ENCODE measurements at places on chromosomes 1 and 21.

DNA sequence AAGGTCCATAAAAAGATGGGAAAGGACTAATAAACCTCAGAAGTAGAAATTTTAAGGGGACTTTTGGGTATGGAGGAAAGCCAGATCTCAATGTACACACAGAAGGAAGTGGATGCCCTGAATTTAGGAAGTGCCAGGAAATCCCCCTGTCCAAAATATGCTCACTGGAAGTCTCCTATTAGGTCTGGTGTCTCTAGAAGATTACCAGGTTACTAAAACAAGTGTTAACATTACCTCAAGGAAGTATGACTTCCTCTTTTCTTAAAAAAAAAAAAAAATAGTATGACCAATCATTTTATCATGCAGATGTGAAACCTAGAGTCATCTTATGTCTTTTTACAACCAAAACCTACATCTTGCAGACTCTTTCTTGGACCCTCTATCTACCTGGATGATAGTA lies 30.7 kb downstream of the CD58 start:
- no peak for DNase-seq

DNA sequence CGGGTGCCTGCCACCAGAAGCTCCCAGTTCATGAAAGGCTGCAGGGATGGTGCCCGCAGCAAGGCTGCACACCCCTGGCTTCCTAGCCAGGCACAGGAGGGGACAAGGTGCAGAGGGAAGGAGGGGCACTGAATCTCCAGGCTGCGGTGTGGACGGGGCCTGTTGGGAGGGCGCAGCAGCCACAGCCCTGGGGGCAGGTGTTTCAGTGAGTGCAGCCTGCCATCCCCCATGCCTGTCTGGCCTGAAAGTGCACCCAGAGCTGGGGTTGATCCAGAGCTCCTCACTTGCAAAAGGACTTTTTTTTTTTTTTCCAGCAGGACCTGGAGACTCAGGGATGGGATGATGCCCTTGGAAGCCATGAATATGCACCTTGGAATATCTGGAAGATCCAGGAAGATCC lies 153.7 kb upstream of the C1orf174 start:
- no peak for DNase-seq

DNA sequence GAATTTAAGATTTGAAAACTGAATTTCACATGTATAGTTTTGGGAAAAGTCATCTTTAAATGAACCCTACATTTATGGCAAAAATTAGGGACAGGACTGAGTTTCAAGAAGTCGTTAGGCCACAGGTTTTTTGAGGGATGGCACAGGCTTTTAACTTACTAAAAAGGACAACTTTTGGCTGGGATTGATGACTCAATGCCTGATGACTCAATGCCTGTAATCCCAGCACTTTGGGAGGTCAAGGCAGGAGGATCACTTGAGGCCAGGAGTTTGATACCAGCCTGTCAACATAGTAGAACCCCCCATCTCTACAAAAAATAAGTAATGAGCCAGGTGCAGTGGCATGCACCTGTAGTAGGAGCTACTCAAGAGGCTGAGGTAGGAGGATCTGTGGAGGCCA lies 15.9 kb downstream of the UCK2 start:
- DNase-seq: no peak

GRCh38 chr1:16988210-16988609 lies 7.8 kb upstream of the MFAP2 start:
- no peak for DNase-seq

- DNase-seq: no peak
Observed at GRCh38 chr21:37970548-37970947, 54.3 kb upstream of the KCNJ6 start.

DNA sequence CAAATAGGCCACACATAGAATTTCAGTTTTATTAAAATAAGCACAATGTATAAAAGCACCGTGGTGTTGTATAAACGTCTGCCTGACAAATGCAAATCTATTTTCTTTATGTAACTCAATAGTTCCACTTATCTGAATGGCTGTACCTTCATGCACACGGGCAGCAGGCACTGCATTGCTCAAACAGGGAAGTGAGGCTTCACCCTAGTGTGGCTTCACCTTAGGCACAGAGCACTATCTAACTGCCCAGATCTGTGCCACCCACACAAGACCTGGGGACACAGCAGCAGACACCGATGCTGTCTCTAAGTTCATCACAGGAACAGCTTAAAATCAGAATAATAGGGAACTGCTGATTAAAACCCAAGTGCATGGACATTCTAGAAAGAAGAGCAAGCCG lies 6.0 kb upstream of the KNCN start:
- DNase-seq: no peak

GRCh38 chr1:205976708-205977401 lies 26.3 kb downstream of the RAB7B start:
- no peak for DNase-seq

GRCh38 chr1:155023627-155024026 lies 10.0 kb downstream of the DCST2 start:
- DNase-seq: no peak

- no peak for DNase-seq
Observed at GRCh38 chr1:172931761-172932160, 119.0 kb downstream of the TNFSF18 start.

GRCh38 chr1:231827337-231828105 lies 200.9 kb downstream of the DISC1 start:
- DNase-seq: no peak

DNA sequence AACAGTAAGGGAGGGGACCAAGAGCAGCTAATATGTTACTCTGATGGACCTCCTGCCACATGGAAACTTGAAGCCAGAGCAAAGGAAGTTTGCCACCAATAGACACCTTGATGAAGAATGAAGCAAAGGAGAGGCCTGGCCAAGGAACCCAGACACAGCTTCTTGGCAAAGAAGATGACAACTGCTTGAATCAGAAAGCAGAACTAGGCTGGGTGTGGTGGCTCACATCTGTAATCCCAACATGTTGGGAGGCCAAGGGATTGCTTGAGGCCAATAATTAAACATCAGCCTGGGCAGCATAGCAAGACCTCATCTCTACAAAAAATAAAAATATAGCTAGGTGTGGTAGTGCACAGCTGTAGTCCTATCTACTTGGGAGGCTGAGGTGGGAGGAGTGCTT lies 31.7 kb upstream of the CAPZB start:
- DNase-seq: no peak

DNA sequence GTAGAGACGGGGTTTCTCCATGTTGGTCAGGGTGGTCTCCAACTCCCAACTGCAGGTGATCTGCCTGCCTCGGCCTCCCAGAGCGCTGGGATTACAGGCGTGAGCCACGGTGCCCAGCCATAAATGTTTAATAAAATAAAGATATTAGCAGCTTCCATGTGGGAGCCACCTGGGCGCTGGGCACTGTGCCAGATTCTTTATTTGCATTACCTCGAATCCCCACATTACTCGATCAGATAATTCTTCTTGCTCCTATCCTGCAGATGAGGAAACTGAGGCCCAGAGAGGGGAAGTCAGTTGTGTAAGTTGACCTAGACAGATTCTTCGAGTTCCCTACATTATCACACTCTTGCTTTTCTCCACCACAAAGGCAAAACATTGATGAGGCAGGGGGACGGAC lies 24.9 kb upstream of the TENT5B start:
- DNase-seq: no peak

DNA sequence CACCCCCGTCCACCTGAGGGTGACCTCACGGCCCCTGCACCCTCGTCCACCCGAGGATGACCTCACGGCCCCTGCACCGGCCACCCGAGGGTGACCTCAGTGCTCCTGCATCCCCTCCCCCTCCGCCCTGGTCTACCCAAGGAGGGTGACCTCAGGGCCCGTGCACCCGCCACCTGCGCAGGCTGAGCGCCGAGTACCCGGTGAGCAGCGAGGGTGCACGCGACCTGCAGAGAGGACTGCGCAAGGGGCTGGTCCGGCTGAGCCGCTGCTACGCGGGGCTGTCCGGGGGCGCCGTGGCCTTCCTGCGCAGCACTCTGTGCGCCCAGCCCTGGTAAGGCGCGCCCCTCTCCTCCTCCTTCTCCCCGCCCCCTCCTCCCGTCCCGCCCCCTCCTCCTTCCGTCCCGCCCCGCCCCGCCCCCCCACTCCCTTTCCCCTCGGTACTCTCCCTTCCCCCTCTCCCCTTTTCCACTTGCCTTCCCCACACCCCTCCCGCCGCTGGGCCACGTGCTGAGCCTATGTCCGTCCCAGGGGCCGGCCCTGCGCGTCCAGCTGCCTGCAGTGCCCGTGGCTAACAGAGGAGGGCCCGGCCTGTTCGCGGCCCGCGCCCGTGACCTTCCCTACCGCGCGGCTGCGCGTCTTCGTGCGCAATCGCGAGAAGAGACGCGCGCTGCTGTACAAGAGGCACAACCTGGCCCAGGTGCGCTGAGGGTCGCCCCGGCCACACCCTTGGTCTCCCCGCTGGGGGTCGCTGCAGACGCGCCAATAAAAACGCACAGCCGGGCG lies 28.4 kb downstream of the TRIM11 start:
- no peak for DNase-seq

- DNase-seq: no peak
Observed at GRCh38 chr1:208047476-208047934, 136.6 kb upstream of the CD34 start.

GRCh38 chr1:15153842-15154479 lies 414 bp downstream of the TMEM51 start:
- DNase-seq: peak; percentile 37

DNA sequence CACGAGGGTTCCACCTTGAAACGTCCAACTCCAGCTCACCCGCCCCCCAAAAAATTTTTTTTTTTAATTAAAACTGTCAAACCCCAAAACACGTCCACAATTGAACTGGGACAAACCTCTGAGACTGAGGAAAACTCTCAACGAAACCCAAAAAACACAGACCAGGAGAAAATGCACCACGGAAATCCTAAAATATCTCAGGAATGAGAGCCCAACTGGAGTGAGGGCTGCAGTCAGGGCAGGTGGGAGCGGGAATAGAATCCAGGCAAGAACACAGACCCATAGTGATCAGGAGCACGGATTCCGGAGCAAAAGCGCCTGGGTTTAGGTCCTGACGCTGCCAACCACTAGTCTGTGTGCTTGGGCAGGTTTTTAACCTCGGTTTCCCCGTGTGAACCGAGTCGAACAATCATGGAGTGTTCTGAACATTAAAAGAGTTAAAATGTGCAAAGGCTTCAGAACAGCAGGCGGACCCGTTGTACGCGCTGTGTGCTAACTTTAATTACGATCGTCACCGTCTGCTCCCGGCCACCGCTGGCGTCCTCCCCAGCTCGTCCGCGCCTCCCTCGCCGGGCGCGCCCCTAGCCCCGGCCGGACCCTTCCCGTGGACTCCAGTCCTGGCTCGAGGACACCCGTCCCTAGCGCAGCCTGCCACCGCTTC lies 624 bp downstream of the ARHGAP29 start:
- no peak for DNase-seq

- no peak for DNase-seq
Observed at GRCh38 chr1:25030674-25031589, 100.9 kb upstream of the RUNX3 start.

- DNase-seq: no peak
Observed at GRCh38 chr1:94936861-94937620, 10.1 kb upstream of the CNN3 start.

DNA sequence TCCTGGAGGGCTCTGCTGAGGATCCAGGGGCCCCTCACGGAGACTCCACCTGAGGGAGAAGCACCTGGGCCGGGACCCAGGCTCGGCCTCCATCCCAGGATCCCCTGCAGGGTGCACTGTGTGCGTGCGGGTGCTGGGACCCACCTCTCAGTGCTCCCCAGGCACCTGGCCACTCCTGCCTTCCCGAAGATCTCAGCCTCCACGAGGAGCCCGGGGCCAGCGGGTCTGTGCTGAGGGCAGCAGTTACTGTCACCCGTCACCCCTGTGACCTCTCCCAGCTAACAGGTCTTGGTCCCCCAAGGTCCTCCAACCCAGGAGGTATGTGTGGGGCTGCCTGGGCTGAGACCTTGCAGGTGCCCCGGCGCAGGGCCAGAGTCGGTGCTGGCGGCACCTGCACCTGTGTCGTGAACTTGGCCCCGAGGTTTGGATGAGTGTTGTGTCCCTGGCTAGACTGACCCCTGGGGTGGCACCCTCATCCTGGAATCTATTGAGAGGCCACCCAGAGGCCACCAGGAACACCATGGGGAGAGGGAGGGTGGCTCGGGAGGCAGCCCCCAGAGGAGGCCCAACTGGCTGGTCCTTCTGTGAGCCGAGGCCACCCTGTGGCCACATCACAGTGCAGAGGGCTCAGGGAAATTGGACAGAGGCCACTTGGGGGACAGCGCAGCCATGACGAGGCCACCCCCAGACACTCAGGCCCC lies 17.7 kb downstream of the MORN1 start:
- DNase-seq: no peak

DNA sequence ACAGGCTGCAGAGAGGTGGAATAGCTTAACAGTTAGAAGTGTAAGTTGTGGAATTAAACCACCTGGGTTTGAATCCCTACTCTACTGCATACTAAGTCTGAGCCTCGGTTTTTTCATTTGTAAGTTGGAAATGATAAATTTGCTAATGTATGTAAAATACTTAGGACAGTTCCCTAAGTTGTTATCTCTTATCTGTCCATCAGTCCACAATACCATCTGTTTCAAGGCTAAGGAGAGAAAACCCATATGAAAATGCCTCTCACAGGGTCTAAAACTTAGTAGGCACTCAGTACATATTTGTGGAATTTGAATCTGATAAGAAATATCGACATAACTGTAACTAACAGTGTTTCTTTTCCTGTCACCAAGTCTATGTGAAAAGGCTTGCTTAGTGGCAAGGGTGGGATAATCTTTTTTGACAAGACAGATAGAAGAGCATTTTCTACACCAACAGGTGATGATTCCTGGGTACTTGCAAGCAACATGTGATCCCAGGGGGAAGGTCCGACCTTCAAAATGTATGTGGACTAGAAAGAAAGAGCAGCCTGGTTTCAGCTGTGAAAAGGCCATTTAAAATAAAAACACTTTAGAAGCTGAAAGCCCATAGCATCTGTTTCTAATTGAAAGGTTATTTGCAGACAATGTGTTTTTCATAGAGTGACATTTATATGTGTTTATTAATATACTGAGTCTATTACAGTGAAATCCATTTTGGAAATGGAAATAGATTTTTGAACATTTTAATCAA lies 202.9 kb downstream of the HHAT start:
- DNase-seq: no peak

DNA sequence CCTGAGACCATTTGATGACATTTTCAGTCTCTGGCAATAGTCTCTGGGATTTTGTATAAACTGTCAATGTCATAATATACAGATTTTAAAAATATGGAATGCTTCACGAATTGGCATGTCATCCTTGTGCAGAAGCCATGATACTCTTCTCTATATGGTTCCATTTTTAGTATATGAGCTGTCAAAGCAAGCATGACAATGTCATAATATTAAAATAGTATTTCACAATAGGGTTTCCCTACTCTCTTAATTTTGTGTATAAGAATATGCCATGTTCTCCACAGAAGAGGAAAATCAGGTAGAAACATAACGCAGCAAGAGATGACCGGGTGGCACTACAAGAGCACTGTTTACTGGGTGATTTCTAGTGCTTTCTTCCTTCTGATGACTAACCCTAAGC lies 8.3 kb upstream of the DIPK1A start:
- DNase-seq: no peak

- no peak for DNase-seq
Observed at GRCh38 chr1:35261412-35262120, 6.9 kb upstream of the ZMYM4 start.

DNA sequence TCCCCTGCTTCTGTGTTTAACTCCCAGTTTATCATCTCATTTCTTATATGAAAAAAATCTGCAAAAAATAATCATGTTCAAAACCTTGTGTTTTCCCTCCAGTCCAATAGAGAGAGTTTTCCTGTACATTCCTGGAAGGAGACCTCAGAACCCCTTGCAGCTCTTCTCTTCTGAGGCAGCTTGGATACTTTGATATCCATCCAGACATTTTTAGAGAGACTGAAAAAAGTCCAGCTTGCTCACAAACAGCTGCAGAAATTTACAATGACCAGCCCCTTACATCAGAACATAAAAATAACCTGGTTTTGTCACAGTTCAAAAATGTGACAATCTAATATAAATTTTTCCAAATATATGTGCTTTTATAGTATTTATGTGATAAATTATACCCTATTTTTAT lies 73.3 kb upstream of the C1orf115 start:
- DNase-seq: no peak
